ENCODE measurements at places on chromosomes 5 and 9. TPM values are rescaled to one million over a fixed set of nuclear protein-coding genes. Genes with fewer than 3 reads are reported as not detected.

- no peak for DNase-seq
These were observed 545.4 kb upstream of the TLE4 start for GRCh38 chr9:79026316-79026715.

DNA sequence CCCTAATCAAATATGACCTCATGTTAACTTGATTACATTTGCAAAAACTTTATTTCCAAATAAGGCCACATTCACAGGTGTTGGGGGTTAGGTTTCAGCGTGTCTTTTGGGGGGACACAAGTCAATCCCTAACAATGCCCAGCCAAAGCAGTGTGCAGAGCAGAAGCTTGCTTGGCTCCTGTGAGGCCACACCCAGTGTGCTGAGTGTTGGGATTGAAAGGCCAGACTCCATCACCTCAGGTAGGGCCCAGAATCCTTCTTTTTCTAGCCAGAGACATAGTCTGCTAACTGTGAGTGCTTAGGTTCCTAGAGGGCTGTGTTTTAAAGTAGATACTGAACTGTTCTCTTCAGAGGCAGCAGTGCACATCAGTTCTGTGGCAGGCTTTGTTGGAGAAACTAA, 27.9 kb downstream of the KDM4C start:
- no peak for DNase-seq

DNA sequence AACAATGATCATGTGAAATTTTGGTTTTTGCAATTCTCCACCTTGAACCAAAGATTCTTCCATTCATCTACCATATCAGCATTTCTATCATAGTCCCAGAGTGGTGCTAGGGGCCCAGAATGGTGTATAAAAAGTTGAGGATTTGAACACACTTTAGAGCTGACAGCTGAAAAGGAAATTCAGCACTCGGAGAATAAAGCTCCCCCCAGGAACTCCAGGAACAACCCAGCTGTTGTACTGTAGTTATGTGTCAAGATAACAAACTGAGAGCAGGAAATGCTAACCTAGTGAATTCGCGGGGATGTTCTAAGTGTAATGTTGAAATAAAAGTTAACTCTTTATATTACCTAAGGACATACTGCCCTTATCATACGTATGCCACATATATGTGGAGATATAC, 216.7 kb downstream of the NFIB start:
- DNase-seq: no peak

- DNase-seq: no peak
These were observed 49.2 kb downstream of the MYO10 start for GRCh38 chr5:16886793-16887345.

PRR16 gene
- total RNA-seq: not detected

CLPTM1L gene
- 102 TPM for total RNA-seq
